Urothelium cell line (cell line): ENCODE measurements at places on chromosomes 2 and 18.

GRCh38 chr18:45951016-45951714 lies 16.0 kb downstream of the EPG5 start:
- DNase-seq: no peak

DNA sequence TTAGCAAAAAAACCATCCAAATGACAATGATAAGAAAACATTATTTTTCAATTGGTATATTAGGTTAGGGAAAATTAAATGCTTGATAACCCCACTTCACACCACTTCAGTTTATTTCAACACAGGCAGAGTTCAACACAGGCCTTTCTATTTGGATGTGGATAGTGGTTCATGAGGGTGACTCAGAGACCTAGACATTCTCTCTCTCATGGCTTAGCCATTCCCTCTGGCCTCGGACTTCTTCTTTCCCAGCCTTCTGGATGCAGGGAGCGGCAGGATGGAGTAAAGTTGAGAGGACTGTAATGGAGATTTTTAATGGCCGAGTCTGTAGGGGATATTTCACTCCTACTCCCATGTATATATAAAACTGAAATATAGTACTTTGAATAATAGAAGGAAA lies 109.7 kb downstream of the CTNNA2 start:
- DNase-seq: peak; percentile 20

GRCh38 chr2:150809103-150809502 lies 321.6 kb upstream of the RND3 start:
- no peak for DNase-seq

GRCh38 chr2:182636699-182637098 lies 79.4 kb upstream of the DNAJC10 start:
- DNase-seq: no peak

- DNase-seq: no peak
These were observed 39.8 kb upstream of the TMEM178A start for GRCh38 chr2:39625927-39626270.
